ENCODE measurements at places on chromosomes 5 and 9.

DNA sequence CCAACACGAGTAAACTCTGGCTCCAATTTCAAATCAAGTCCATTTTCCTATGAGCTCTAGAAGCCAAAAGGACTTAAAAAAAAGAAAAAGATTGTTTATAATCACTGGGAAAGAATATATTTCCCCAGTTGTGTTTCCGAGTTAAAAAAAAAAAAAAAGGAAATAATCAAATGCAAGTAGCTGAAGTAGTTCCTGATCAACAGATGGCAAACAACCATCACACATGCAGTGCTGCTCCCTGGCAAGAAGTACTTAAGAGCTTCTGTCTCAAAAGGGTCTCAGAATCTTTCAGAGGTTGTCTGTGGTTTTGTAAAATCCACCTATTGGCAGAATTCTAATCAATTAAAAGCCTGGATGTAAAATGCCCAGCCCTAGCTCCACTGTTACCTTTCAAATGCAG lies 387.9 kb downstream of the RAB3C start:
- no peak for DNase-seq

DNA sequence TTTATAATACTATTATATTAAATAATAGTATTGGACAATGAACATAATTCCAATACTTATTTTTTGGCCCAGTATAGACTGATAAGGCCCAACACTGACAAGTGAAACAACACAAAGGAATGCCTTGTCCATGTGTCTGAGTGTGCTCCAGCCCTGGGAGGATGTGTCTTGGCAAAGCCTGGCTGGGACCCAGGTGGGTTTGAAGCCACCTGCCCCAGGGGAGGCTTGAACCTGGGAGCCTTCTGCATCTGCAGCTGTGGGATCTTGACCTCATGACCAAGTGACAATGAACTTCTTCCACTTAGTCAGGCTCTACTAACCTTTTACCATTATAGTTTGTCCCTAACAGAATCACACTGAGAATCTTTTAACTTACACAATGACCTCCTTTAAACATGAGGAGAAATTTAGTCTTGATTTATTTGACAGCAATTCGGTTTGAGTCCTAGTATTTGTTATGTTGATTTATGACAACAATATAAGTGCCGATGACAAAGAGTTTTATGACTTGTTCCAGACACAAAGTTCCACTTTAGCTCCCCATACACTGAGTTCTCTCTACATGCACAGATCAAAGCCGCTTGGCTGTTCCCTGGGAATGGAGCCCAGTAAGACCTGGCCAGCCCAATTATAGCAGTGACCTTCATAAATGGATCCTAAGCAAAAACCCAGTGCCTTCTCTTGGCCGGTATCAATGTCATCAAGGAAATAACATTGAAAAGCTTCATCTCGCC lies 294.5 kb downstream of the CTNND2 start:
- DNase-seq: no peak

DNA sequence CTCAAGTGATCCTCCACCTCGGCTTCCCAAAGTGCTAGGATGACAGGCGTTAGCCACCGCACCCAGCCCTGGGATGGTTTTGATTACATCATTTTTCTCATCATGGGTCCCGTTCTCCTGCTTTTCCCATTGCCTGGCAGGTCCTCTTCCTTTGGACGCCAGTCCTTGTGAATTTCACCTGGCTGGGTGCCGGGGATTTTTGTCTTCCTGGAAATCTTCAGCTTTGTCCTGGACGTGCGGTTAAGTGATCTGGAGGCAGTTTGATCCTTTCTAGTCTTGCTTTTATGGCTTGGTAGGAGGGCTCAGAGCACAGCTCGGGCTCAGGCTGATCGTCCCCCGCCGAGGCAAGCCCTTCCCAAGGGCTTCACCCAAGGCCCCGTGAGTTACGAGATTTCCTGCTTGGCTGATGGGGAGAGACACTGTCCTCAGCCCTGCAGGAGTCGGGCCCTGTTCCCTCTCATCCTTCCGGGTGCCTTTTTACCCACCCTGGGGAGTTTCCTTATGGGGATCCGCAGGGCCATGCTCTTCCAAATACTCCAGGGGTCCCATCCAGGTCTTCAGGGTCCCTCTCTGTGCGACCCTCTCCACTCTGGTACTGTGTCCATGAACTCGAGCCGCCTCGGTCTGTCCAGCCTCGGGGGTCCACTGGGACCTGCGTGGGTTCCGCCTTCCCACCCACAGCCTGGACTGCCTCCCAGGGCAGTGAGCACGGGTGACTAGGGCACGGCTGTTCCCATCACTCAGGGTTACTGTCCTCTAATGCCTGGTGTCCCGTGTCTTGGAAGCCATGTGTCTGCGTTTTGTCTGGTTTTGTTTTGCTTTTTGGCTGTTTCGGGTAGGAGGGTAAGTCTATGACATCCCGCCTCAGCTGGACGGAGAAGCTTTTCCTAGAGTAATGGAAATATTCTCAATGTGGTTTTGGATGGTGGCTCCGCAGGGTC lies 22.3 kb upstream of the EGFL7 start:
- DNase-seq: no peak

DNA sequence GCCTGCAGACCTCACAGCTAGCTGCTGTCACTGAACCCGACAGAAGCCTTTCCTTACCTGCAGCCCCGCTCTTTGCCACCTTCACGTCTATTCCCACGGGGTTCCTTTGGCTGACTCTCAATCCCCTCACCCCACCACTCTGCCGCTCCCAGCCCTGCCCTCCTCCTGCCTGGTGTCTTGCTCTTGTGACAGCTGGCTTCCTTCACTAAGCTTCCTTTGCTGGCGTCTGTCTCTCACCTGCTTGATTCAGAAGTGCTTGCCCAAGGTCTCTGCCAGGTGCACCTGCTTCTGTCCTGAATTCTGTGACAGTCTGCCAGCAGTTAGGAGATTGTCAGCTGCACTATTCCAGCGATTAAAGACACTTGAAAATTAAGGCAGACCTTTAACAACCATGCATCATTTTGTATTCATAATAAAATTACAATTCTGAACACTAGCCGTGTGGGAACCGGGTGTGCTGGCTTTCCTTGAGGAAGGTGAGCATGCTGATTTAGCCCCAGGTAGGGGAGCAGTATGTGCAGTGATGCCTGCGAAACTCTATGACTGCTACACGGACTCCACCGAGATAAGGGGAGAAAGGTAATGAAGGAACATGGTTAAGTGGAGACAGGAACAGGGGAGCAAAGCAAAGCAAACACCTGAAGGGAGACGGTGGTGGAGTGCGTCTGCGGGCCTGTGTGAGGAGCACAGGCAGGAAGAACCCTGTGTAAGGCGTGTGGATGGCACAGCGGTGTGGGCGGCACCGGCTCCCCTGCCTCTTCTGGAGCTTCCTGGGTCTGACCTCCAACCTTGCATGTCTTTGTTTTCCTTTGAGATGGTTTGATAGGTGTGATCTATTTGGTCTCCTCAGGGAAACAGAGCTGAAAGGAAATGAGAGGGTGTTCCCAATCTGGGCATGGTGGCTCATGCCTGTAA lies 80.1 kb upstream of the CACNA1B start:
- DNase-seq: no peak

GRCh38 chr9:10706788-10707187 lies 94.0 kb upstream of the PTPRD start:
- DNase-seq: no peak

GRCh38 chr5:154542581-154542980 lies 64.6 kb upstream of the HAND1 start:
- DNase-seq: no peak

DNA sequence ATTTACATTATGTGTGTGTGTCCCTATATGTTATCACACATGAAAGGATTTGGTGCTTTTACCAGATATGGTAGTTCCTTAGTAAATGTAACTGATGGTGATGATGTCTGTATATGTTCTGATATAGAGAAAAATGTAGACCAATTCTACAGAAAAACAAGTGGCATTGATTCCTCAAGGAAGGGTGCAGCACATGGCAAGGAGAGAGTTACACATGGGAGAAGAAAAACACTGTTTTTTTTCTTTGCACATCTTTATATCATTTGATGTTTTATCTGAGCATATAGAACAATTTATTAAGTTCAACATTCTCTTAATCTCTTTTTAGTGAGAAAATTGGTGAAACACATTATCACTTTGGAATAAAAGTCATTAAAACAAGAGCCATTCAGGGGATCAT lies 535.0 kb upstream of the KLF4 start:
- DNase-seq: no peak

DNA sequence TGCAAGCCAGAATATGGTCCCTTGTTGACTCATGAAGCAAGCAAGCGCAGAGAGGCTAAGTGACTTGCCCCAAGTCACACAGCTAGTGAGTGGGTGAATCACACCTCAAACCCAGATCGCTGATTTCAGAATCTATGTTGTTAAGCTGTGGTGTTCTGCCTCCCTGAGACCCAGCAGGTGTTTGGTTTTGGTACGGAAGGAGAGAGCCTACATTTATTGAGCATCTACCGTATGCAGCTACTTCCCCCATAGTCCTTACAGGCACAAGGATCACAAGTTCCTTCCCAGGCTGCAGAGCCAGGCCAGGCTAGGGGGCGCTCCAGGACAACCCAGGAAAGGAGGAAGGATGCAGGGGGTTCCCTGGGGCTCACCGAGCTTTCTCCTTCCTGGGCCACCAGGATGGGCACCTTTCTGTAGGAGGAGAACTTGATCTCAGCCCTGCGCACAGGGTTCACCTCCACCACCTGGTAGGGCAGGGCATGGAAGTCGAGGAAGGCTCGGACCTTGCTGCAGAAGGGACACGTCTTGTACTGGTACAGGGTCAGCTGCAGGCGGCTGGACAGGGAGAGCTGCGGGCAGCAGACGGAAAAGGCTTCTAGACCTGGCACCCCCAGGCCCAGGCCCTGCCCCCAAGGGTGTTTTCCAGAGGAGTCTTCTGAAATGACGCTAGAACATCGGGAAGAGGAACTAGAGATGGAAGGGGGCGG lies 2.5 kb downstream of the PTGES2 start:
- DNase-seq: no peak

GRCh38 chr9:117253261-117253660 lies 161.6 kb downstream of the ASTN2 start:
- no peak for DNase-seq

- no peak for DNase-seq
Measured at GRCh38 chr5:116579144-116579543, 4.5 kb upstream of the SEMA6A start.

DNA sequence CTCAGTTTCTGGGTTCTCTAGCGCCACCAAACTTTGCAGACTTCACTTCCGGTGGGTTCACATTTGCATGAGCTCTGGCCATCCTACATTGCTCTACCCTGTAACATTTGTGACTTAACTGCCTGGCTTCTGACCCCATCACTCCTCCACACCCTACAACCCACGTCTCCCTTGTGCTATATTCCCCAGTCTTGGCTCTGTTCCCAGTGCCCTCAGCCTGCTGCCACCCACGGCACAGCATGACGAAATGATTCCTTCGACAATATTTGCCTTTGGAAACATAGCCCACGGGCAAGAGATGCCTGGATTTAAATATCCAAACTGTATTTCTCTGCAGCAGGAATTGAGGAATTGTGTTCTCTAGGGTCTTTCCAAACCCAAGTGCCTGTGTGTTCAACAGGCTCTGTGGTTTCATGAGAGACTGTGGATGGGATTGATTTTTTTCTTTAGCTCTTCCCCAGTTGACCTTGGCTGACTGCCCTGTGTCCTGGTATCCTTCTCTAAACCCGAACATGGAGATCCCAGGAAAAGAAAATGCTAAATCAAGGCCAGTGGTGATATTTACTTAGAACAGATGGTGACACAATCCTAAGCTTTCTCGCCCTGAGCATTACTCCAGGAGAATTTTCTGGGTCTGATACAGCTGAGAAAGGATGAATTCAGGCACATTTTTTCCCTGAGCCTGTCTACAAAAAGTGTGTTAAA lies 44.4 kb upstream of the GRIA1 start:
- no peak for DNase-seq

DNA sequence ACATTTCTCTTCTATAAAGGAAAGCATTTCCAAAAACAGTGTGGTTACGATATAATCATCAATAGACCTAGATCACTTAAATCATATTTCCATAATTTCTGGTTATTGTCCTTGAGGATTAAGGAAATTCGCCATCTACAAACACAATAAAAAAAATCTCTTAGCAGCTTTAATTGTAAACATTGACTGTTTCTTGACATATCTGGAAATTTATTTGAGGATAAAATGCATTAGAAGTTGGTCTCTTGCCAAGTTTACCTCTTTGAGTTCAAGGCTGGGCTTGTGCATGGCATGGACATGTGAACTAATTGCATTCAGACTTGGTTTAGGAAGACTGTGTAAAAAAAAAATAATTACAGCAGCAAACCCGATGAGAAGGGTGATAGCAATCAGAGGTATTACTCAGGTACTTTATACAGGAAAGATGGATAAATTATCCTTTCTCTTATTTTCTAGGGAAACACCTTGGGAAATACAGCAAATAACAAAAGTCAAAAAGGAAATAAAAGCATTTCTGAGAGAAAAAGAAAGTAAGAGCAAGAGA lies 237.9 kb downstream of the SLF1 start:
- no peak for DNase-seq

DNA sequence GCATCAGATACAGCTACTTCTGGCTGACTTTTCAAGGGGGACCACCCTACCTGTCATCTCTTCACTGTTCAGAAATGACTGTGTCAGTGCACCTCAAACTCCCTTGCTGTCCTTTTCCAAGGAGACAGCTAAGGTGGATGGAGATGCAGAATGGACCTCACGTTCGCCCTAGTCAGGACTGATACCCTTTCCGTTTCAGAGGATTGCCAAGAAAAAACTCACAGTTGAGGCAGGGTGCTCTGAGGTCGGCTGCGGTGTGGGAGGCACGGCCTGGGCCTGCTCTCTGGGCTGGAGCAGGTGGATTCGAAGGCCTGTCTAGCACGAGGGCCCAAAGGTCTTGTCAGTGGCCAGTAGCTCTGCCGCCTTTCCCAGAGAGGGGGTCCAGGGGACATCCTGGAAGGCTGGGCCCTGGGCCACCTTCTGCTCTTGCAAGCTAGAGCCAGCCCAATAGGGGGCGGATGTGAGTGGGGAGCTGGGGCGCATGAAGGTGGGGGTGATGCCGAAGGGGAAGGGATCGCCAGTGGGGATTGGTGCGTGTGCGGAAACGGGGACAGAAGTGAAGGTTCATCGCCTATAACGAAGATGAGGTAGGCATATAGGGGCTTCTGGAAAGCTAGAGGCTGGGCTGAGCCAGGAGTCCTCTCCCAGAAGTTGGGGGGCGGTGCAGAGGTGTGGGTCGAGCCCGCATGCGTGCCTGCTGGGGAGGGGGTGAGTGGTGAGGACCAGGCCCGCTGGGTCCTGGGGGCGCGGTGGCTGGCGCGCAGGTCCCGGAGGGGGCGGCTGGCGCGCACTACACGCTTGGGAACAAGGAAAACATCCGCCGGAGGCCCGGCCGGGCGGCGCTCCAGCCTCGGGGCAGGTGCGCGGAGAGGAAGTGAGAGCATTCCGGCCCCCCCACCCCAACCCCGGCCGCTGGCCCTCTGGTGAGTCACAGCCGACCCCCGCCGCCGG lies 2.5 kb upstream of the MSMP start:
- DNase-seq: no peak

DNA sequence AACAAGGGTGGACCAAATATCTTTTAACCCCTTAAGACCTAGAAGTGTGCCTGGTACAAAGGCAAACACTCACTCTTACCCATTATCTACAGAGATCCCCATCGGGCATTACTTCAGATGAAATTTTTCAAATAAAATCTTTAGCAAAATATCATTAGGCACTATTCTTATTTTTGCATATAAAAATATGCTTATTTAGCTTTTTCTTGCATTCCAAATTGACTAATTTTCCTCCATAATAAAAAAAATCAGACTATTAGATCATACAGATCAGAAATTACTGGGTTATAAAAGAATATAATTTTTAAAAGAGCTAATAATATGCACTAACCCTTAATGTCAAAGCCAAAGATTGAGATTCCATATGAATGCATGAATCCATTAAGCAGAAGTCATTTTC lies 178.7 kb upstream of the SLC30A5 start:
- DNase-seq: no peak

- DNase-seq: no peak
Measured at GRCh38 chr5:16929831-16930230, 6.3 kb downstream of the MYO10 start.

GRCh38 chr5:74167206-74167929 lies 473.2 kb downstream of the ENC1 start:
- DNase-seq: no peak
